ENCODE measurements at places on chromosomes 16 and 17.
A peak's percentile ranks its signal among the peaks of the same experiment; 100 is the strongest.

DNA sequence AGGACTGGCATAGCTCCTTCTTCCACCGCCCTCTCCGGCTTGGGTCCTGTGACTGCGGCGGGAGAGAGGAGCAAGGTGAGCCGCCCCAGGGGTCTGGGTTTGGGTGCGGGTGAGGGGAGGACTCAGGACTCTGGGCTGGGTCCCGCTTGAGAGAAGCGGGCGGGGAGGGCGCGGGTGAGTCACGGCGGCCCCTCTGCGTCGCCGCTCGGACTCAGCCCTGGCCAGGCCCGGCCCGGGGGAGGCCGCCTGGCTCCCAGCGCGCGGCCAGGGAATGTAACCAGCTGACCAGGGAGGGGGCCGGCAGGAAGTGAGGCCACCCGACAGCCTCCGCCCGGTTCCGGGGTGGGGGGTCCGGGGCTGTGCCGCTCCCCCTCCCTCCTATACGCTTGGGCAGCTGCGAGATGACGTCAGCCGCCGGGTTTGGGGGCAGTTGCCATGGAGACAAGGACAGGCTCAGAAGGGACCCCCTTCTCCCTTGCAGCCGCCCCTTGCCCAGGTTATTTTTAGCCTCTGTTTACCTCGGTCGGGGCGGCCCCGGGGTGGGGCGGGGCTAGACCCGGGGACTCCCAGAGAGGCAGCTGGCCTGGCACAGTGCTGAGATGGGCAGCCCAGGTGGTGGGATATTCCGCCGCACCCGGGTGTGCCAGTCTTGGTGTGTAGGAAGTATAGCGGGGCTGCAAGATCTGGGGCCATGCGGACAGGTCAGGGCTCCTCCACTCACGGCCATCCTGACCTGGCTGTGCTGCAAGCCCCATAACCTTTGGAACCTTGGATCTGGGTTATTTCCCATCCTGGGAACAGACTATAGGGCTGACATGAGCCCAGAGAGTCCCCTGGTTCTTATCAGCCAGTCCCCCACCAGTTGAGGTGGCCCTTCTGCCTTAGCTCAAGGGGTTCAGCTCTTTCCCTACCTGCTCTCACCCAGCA, 1.6 kb downstream of the RIPOR1 start:
- DNase-seq: no peak

DNA sequence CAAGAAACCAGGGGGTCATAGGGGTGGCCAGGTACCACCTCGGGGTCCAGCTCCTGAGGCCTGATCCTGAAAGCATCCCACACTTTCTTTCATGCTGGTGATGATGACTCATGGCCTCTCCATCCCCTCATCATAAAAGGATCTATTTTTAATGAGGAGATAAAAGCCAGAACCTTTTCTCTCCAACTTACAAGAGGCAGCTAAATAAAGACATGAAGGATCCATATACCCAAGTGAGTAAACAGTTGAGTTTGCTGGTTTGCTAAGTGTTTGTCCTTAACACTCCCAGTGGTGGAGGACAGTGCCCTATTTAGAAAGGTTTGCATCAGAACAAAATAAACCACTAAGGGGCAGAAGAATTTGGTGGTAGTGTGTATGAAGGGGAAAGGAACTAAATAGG, 383.8 kb downstream of the GRIN2A start:
- DNase-seq: no peak

- DNase-seq: no peak
Measured at GRCh38 chr17:80923211-80924110, 68.2 kb upstream of the CHMP6 start.

DNA sequence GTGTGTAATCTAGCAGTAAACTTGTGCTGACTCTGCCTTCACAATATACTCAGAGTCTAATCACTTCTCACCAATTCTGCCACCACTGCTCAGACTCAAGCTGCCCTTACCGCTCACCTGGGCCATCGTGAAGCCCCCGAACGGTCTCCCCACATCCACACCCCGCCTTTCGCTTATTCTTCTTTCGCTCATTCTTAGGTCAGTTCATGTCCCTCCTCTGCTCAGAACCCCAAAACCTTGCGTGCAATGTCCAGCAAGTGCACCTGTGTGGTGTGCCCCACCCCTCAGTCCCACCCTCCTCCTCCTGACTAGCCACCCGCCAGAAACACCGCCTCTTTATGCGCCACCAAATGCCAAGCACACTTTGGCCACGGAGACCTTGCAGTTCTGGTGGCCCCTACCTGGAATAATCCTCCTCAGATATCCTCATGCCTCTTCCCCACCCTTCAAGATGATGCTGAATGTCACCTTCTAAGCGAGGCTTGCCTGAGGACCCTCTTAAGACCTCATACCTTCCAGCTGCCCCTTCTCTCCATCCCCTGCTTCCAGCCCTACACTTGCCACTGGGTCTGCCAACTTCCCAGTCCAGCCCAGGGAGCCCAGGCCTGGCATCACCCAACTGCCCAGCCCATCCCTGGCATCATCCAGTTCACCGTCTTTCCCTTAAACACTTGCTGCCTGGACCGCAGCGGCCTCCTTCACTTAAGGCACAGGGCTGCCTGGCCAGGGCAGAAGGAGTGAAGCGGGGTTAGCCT, 34.3 kb upstream of the RBFOX3 start:
- peak; percentile 36 for DNase-seq

DNA sequence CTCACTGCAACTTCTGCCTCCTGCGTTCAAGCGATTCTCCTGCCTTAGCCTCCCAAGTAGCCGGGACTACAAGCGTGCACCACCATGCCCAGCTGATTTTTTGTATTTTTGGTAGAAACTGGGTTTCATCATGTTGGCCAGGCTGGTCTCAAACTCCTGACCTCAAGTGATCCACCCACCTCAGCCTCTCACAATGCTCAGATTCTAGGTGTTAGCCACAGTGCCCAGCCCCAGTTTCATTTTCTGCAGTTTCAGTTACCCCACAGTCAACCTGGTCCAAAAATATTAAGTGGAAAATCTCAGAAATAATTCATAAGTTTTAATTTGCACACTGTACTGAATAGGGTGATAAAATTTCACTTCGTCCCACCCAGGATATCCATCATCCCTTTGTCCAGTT, 28.7 kb downstream of the KNOP1 start:
- DNase-seq: no peak

- no peak for DNase-seq
Measured at GRCh38 chr17:796609-797008, 14.5 kb downstream of the MRM3 start.

GRCh38 chr17:29344201-29344856, 45.8 kb upstream of the TAOK1 start:
- no peak for DNase-seq

GRCh38 chr17:7340179-7340578, 3.9 kb downstream of the ACAP1 start:
- DNase-seq: no peak

- DNase-seq: no peak
Measured at GRCh38 chr16:49890876-49891275, 35.0 kb upstream of the ZNF423 start.

GRCh38 chr17:69913216-69913615, 161.8 kb upstream of the KCNJ16 start:
- no peak for DNase-seq

Measured in activated CD8-positive, alpha-beta memory T cell treated with anti-CD3 and anti-CD28 coated beads, Interleukin-2, amount 10 ng/mL, durations not matched to agents 7 days and 5 days (primary cell).